Stimulated activated CD8-positive, alpha-beta memory T cell treated with anti-CD3 and anti-CD28 coated beads, Interleukin-4, amount 100 ng/mL, for 4 hours (primary cell): ENCODE measurements at places on chromosomes 11 and 22.
A peak's percentile ranks its signal among the peaks of the same experiment; 100 is the strongest.

DNA sequence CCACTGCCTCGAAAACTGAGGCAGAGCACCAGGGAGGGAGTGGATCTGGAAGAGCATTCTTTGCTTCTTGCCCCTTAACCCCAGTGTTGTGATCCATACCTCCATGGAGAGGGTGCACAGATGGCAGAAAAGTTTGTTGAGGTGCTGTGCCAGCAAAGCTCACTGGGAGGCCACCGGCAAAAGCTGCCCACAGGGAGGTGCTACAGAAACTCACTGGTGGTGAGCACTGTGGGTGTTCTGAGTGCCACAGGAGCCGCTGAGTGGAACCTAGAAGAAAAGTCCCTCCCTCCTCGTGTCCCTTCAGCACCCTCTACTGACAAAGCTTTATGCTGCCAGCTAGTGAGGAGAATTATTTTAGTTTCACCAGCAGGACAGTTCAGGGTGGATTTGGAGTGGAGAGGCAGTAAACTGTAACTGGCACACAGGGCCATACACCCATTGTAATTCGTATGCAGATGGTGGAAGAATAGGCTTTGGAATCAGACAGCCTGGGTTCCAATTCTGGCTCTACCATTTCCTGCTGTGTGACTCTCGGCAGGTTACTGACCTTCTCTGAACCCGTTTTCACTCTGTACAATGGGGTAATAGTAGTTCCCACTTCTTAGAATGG lies 84.6 kb downstream of the SWAP70 start:
- DNase-seq: peak; percentile 24

GRCh38 chr22:19359554-19360299 lies 68.2 kb upstream of the CLTCL1 start:
- DNase-seq: no peak

- DNase-seq: no peak
Measured at GRCh38 chr11:77208535-77208934, 80.5 kb downstream of the MYO7A start.

- DNase-seq: no peak
Measured at GRCh38 chr11:5345831-5346230, 2.5 kb upstream of the OR51B5 start.

DNA sequence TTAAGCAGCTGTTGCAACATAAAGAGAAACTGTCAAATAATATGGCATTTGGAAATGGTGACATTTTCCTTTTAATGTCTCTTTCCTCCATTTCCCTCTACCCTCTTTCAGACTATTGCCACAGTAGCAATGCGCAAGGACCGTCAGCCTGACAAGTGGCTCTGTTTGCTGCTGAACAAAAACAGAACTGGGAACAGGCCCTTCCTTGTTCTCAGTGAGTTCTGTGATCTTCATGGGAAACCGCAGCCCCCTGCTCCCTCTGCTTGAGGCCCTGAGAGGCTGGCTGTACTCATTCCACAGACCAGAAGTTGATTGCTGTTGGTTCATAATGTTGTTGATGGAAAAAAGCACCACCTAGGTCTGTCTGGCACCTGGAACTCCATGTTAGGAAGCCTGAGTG lies 559.7 kb downstream of the OPCML start:
- no peak for DNase-seq

GRCh38 chr11:134939905-134940304 lies 527.9 kb upstream of the B3GAT1 start:
- DNase-seq: no peak

- DNase-seq: no peak
Measured at GRCh38 chr11:34639545-34639944, 18.7 kb downstream of the EHF start.
